T-helper 1 cell (primary cell): ENCODE measurements at places on chromosomes 12 and 14.

GRCh38 chr14:93132472-93133065 lies 16.8 kb upstream of the ITPK1 start:
- DNase-seq: no peak

GRCh38 chr12:6868211-6869048 lies 1.1 kb downstream of the TPI1 start:
- no peak for DNase-seq

- DNase-seq: no peak
These were observed 218.4 kb downstream of the TMEM117 start for GRCh38 chr12:44054281-44054680.

DNA sequence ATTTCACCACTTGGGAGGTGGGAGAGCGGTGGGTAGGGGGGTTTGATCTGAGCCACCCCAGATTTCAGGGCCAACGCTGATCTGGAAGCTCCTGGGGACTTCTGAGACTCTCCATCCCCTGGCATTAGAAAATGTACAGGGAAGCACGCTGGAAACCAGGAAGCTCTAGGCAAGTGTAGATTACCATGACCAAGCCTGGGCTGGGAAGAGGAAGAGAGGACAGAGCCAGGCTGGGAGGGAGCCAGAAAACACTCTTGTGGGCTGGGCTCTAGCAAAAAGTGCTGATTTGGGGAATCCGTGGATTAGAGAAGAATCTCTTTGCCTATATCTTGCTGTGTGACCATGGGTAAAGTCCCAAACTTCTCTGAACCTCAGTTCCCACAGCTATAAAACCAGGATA lies 236.7 kb downstream of the BCL11B start:
- DNase-seq: no peak

- no peak for DNase-seq
These were observed 1.4 kb upstream of the RDH5 start for GRCh38 chr12:55718624-55719275.

- DNase-seq: no peak
These were observed 12.0 kb upstream of the PTPRQ start for GRCh38 chr12:80432061-80432460.

- DNase-seq: no peak
These were observed 119.1 kb downstream of the DENND5B start for GRCh38 chr12:31471823-31472222.

DNA sequence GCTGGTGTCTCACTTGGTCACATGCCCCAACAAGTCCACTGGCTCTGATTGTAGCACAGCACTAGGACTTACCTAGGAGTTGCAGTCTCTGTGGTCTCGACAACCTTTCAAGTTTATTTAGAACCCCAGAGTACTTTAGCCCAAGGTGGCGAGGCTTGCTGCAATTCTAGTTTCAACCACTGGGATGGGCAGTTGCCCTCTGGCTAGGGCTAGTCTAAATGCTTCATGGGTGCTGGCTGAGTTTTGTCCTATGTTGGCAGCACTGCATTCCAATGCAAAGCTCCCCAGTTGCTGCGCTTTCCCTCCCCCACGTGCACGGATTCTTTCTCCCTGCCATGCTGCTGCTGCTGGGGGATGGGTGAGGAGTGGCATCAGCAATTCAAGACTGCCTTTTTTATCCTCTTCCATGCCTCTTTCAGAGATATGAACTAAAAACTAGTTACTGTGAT lies 207.9 kb downstream of the SYNE2 start:
- DNase-seq: no peak

- no peak for DNase-seq
These were observed 199.3 kb downstream of the ALG10B start for GRCh38 chr12:38515912-38516311.

- no peak for DNase-seq
These were observed 35.8 kb downstream of the TIMELESS start for GRCh38 chr12:56413392-56413791.

DNA sequence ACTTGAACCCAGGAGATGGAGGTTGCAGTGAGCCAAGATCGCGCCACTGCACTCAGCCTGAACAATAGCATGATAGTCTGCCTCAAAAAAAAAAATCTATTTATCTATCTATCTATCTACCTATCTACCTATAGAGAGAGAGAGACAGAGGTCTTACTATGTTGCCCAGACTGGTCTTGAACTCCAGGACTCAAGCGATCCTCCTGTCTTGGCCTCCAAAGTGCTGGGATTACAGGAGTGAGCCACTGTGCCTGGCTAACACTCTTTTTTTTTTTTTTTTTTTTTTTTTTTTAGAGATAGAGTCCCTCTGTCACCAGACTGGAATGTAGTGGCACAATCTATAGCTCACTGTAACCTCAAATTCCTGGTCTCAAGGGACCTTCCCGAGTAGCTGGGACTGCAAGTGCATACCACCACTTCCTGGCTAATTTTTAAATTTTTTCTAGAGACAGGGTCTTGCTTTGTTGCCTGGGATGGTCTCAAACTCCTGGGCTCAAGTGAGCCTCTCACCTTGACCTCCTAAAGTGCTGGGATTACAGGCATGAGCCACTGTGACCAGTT lies 1.9 kb downstream of the FAM186A start:
- DNase-seq: no peak

- no peak for DNase-seq
These were observed 56.0 kb downstream of the PLCZ1 start for GRCh38 chr12:18681818-18682217.

GRCh38 chr14:85010186-85010585 lies 519.8 kb upstream of the FLRT2 start:
- DNase-seq: no peak

DNA sequence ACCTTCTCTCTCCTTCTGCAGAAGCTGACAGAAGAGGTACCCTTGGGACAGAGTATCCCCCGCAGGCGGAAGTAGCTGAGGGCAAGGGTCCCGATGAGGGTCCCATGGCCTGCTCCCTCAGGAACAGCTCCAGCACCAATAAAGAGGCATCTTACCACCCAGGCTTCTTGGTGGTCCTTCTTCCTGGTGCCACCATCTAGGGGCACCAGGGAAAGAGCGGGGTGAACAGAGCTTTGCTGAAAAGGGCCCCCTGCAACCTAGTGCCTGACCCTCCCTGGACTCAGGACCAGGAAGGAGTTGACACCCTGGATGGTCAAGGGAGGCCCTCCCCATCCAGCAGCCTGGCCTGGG lies 591 bp upstream of the IRF9 start:
- DNase-seq: no peak

GRCh38 chr14:76926521-76927251 lies 100.5 kb downstream of the LRRC74A start:
- peak; percentile 34 for DNase-seq

DNA sequence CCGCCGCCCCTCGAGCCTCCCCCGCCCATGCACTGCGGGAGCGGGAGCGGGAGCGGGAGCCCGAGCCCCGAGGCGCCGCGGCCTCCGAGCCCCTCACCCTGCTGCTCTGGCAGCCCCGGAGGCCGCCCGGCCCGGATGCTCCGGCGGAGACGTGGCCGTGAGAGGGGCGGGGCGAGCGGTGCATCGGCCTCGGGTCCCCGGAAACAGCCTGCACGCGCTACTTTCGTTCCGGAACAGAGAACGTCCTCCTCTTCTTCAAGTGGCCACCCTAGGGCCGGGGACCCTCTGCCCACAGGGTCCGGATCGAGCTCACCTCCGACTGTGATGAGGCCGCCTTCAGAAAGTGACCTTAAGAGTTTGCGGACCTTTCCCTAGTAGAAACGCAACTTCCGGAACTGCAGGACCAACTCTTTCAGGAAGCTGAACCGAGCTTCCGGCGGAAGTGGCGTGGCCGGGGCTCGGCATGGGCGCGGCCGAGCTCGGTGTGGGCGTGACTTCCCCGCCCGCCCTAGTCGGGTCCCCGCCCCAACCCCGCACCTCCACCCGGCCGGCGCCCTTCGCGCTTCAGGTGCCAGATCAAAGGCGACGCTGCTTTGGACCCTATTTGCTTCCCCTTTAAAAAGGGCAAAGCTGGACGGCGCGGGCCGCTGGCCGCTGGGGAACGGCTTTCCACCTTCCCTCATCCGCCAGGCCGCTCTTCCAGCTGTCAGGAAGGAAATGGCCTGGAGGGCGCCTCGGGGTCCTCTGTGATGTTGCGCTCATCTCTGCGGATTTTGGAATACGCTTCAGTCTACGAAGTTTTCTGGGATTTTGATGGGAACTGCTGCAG lies at the start of gene GOLGA3:
GOLGA3 (minus strand) TSS at position 164 of the 829 bp plus-strand sequence. CDS start 6,741 bp downstream, outside the sequence.
- peak; percentile 94 for DNase-seq

GRCh38 chr14:31336646-31337045 lies 83.7 kb downstream of the HEATR5A start:
- DNase-seq: no peak

- DNase-seq: peak; percentile 48
These were observed at the start of gene KIF5A for GRCh38 chr12:57549909-57550640. KIF5A (plus strand) TSS chr12:57550044; CDS start chr12:57550272, 228 bp downstream.

GRCh38 chr12:31009976-31010375 lies 63.7 kb upstream of the DDX11 start:
- DNase-seq: no peak

DNA sequence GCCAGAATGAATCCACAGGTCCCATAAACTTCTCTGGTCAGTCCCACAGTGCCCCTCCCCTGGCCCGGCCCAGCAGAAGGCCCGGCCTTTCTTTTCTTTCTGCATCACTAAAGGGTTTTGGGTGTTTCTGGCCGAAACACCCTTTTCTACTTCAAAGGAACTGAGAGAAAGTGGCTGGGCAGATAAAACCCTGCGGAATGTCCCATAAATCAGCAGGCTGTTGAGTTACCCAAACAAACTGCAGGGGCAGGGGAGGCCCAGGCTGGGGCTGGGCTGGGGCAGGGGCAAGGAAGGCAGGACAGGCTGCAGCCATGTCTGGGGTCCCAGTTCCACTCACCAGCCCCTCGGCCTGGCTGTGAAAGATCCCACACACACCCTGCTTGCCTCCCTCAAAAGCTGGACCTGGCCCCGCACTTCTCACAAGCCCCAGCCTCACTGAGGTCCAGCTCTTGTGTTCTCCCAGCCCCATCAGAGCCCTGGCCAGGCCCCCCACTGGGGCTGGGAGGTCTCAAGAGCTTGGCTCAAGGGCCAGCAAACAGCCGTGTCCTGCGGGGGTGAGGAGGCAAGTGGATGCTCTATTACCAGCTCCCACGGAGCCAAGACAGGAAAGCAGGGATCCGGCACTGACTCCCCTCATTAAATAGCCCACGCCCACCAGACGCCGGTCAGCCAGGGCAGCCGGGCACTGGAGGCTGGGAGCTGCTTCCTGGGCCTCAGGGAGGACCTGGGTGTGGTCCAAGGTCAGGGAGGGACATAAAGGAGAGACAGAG lies 41.9 kb downstream of the CCNK start:
- no peak for DNase-seq

- peak; percentile 60 for DNase-seq
These were observed 576 bp downstream of the ERP29 start for GRCh38 chr12:112013601-112014402.

- DNase-seq: no peak
These were observed 7.8 kb downstream of the RASAL1 start for GRCh38 chr12:113127791-113128199.
